ENCODE measurements at places on chromosomes 4 and X.
A peak's percentile ranks its signal among the peaks of the same experiment; 100 is the strongest.

DNA sequence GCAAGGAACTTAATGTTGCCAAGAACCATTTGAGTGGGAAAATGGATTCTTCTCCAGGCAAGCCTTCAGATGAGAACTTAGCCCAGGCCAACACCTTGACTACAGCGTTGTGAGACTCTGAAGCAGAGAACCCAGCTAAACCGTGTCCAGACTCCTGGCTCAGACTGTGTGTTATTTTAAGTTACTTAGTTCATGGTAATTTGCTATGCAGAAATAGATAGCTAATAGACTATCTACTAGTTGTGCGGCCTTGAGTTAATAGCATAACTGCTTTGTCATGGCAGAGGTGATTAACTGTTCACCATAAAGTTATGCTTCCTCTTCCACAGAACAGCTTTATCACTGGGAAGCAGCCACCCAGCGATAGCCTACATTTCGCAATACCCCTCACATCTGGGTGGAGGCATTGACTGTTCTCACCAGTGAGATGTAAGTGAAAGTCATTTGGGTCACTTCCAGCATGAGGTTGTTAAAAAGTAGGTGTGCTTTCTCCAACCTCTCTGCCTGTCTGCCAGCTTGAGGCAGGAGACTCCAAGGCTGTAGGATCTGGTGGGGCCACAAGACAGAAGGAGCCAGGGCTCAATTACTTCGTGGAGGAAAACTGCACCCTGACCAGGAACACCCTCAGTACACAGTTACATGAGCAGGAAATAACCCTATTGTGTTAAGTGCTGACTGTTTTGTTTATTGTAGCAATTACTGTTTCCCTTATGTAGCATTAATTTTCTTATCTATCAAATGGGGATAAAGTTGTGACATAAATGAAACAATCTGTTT is 94.2 kb downstream of the GPAT3 start:
- peak; percentile 39 for DNase-seq

GRCh38 chr4:107071108-107071507 is 35.0 kb upstream of the DKK2 start:
- no peak for DNase-seq

- no peak for DNase-seq
These were observed 344.1 kb upstream of the GATB start for GRCh38 chr4:152104901-152105357.

GRCh38 chr4:59217910-59218631 is 1982.1 kb upstream of the ADGRL3 start:
- DNase-seq = no peak

DNA sequence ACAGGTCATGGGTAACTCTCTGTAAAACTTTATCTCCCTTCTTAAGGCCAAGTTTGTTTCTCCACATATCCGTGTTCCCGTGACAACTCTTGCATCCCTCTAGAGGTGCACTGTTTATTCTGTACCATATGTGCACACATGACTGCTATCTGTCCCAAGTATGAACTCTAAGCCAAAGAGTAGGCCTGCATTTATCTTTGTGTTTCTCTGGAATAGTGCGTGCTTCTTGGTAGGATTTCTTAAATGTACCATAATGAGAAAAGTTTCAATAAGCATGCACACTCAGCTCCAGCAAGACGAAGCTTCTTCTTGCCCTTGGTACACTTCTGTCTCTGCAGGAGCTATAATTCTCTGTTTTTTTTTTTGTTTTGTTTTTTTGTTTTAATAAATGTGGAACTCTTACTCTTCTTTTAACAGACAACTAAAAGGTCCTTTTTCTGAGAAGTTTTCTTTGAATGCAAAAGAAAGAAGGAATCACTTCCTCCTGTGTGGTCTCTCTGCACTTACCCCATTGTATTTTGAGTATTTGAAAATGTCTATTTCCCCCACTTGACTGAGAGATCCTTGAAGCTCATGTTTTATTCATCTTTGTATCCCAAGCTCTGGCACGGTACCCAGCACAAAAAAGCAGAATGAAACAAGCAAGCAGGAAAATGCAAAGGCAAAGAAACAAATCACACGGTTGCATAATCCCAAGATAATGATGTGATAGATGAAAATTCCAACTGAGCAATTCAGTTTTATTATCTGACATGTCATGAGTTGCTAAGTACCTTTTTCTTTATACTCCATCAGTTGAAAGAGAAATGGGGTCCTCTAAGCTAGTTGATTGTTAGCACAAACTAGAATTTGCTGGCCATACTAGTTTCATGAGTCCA is 521.9 kb upstream of the BOD1L1 start:
- no peak for DNase-seq

- DNase-seq = peak; percentile 26
These were observed 557.2 kb upstream of the GRIA3 start for GRCh38 chrX:122626871-122627270.

- DNase-seq = peak; percentile 39
These were observed 32.1 kb downstream of the TAPT1 start for GRCh38 chr4:16194214-16194613.

- no peak for DNase-seq
These were observed 602.8 kb upstream of the DIAPH2 start for GRCh38 chrX:96081891-96082290.

- DNase-seq = no peak
These were observed 57.0 kb upstream of the MAGEB16 start for GRCh38 chrX:35741142-35741541.

- no peak for DNase-seq
These were observed 1.9 kb downstream of the FOXP3 start for GRCh38 chrX:49262603-49263002.

DNA sequence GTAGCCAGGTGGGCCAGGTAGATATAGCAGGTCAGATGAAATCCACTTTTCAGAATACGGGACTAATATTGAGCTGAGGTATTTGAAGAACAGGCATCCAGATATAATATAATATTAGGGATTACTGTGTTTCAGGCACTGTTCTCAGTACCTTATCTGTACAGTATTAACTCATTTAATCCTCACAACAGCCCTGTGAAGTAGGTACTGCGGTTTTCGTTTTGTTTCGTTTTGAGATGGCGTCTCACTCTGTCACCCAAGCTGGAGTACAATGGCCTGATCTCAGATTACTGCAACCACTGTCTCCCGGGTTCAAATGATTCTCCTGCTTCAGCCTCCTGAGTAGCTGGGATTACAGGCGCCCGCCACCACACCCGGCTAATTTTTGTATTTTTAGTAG is 129.6 kb downstream of the IL1RAPL2 start:
- DNase-seq = no peak

DNA sequence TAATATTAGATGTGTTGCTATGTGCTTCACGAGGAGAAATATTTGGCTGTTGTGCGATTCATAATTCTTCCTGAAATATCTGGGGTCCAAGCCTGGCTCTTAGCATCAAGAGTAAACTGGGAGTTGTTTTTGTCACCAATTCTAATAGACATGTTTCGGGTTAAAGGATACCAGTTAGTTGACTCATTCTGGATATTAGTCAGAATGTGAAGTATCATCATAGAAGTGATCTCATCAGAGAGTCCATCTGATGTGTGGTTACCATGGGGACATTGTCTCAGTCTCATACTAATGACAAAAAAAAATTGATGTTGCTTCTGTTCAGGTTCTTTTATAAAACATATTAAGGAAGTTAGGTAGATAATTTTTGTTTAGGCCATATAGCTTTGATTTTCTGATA is 57.2 kb upstream of the MTMR1 start:
- peak; percentile 82 for DNase-seq

DNA sequence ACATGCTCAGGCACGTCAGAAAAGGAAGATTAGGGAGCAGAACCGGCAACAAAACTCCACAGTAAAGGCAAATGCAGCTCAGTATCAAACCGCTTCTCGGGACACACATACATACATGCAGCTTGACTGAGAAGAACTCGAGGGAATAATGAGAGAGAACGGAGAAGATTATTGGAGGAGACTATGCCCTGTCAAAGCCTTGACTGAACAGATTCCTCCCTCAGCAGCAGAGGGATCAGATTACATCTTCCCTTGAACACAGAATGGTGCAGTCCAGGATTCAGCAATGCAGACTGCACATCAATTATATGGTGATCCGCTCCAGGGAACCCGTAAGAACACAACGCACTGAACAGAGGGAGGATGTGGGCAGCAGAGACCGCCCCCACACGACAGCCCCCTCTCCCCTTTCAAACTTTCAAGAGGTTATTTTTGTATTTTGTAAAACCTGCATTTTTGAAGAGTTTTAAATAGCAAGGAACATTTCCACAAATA is 183.2 kb downstream of the FBXW7 start:
- peak; percentile 97 for DNase-seq

- no peak for DNase-seq
These were observed 823.8 kb downstream of the CCSER1 start for GRCh38 chr4:90951037-90951436.

GRCh38 chr4:78150543-78150864 is 93.4 kb downstream of the FRAS1 start:
- peak; percentile 34 for DNase-seq

DNA sequence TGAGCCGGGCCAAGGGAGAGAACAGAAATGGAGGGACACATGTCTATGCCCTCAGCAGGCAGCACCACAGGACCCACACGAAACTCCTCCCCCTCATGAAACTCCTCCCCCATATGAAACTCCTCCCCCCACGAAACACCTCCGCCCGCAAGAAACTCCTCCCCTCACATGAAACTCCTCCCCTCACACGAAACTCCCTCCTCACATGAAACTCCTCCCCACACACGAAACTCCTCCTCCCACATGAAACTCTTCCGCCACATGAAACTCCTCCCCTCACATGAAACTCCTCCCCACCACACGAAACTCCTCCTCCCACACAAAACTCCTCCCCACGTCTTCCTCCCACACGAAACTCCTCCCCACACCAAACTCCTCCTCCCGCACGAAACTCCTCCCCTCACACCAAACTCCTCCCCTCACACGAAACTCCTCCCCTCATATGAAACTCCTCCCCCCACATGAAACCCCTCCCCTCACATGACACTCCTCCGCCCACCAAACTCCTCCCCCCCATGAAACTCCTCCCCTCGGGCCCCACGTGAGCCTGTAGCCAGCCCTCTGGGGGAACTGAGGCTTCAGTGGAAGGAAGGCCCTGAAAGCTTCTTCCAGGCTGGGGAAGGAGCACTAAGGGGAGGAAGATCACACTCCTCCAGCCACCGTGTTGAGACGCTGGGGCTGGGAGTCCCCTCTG is 15.2 kb downstream of the ADRA2C start:
- no peak for DNase-seq

DNA sequence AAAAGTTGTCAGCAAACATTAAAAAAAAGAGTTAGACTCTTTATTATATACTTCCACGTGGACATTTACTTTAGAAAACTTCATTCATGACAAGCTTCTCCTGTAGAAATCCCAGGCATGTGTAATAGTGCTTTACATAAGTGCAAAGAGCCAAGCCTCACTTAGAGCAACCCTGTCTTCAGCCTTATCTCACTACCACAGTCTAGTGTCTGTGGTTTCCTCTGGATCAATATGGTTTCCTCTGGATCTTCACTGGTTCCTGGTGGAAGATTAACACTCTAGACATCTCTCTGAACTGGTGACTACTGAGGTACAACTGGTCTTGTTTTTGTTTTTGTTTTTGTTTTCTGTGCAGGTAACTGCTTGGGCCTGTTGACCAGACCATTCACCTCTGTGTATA is 18.4 kb upstream of the ARMCX5 start:
- DNase-seq = no peak

DNA sequence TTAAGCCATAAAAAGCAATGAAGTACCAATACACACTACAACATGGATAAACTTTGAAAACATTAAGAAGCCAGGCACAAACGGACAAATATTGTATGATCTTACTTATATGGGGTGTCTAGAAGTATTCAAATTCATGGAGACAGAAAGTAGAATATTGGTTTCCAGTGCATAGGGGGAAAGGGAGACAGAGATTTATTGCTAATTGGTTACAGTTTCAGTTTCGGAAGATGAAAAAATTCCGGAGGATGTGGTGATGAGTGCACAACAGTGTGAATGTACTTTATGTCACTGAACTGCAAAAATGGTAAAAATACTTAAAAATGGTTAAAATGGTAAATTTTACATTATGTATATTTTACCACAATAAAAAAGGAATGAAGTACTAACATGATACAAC is 5.1 kb upstream of the PRDX4 start:
- DNase-seq = peak; percentile 22

- no peak for DNase-seq
These were observed 28.9 kb upstream of the WDR17 start for GRCh38 chr4:176036585-176037205.

GRCh38 chr4:75289914-75290582 is 224.2 kb downstream of the RCHY1 start:
- peak; percentile 1 for DNase-seq

DNA sequence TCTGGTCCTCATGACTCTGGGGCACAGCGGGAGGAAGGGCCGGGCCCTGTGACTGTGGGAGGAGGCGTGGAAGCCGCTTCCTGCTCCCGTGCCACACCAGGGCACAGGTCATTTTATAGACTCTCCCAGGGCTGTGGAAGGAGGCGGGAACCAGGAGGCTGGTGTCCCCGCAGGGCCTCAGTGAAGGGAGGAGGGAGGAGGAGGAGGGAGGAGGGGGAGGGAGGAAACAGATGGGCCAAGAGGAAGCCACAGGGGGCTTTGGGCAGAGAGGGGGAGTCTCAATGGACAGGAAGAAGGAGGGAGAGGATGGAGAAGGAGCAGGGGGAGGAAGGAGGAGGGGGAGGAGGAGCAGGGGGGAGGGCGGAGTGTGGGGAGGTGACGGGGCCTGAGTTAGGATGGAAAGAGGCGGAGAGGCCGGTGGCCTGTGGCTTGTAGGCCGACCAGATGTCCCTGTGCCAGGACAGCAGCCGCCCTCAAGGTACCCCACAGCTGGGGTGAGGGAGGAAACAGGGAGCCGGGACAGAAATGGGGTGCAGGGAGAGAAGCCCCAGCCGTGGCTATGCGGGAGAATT is 6.2 kb upstream of the PLCXD1 start:
- DNase-seq = no peak

DNA sequence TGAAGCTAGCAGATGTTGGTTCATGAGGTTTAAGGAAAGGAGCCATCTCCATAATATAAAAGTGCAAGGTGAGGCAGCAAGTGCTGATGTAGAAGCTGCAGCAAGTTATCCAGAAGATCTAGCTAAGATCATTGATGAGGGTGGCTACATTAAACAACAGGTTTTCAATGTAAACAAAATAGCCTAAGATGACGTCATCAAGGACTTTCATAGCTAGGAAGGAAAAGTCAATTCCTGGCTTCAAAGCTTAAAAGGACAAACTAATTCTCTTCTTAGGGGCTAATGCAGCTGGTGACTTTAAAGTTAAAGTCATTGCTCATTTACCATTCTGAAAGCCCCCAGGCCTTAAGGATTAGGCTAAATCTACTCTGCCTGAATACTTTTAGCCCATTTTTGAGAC is 141.9 kb downstream of the MID1IP1 start:
- DNase-seq = no peak

Data from EH (cell line).